Hippocampal formation (tissue), 2 donors: ENCODE measurements at places on chromosomes 6 and 20.

GRCh38 chr6:351867-352289 lies 39.7 kb upstream of the IRF4 start:
- DNase-seq = no peak

DNA sequence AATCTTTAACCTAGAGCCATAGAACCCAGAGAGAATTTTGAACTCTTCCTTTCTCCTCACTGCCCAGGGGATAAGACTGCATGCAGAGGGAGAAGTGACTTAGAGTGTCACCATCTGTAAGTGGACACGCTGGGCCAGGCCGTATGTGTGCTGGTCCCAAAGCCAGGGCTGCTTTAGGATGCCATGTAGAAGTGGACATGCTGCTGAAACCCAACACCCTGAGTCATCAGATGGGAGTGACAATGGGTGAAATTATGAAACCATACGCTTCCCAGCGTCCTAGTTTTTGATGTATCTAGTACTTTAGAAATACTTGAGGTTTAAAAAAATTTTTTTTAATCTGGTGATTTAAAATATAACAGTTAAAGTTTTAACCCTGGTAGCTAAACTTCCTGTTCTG lies 191.1 kb downstream of the FNDC1 start:
- no peak for DNase-seq

- DNase-seq = no peak
These were observed 695.5 kb upstream of the CHD6 start for GRCh38 chr20:42313704-42314103.

- DNase-seq = no peak
These were observed 179.8 kb downstream of the CLIC5 start for GRCh38 chr6:45835721-45836437.

DNA sequence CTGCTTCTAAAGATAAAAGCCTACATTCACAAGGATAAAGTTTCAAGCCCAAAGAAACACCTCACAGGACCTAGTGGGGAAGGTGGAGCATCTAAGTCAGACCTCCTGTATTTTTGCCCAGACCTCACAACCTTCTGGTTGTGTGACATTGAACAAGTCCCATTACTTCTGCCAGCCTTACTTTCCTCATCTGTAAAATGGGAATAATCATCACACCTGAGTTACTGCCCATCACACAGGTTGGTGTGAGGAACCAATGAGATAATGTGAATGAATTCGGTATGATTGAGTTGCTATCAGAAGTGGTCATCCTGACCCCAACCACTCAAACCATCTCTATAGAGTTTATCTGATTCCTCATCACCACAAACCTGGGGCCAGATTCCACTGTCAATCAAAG lies 11.1 kb upstream of the SLC22A23 start:
- DNase-seq = no peak

DNA sequence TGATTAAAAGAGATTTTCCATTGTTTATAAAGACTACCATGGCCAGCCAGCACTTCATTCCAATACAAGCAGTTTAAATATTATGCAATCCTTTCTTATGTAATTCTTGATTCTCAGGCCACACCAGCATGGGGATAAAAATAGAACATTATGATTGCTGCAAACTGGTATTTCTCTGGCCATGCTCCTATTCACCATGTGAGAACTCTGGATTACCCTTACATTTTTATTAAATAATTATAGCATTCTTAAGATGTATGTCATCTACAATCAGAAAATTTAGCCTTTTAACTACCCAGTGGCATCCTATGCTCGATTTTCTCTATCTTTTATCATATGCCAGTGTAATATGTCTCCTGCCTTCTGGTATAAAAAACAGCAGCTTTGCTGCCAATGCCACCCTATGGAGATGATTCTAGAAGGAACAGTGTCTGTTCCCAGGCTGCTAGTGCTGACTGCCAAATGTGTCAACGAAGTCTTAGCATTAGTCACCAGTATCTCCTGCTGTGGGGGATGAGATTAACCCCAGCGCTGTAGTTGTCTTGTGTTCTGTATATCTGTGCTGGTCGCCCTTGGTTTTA lies 501.4 kb downstream of the BCKDHB start:
- DNase-seq = no peak

DNA sequence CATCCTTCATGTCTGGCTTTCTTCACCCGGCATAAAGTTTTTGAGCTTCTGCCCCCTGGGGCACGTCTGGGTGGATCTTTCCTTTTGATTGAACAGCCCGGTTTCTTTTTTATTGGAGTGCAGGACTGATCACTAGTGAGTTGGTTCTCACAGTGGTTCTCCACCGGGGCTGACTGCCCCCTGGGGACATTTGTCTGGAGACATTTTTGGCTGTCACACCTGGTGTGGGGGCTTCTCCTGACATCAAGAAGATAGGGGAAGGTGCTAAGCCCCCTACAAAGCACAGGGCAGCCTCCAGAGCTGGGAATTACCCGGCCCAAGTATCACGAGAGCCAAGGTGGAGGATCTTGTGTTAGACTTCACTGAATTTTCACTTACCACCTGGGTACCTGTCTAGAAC lies 25.7 kb upstream of the IRF4 start:
- DNase-seq = no peak

DNA sequence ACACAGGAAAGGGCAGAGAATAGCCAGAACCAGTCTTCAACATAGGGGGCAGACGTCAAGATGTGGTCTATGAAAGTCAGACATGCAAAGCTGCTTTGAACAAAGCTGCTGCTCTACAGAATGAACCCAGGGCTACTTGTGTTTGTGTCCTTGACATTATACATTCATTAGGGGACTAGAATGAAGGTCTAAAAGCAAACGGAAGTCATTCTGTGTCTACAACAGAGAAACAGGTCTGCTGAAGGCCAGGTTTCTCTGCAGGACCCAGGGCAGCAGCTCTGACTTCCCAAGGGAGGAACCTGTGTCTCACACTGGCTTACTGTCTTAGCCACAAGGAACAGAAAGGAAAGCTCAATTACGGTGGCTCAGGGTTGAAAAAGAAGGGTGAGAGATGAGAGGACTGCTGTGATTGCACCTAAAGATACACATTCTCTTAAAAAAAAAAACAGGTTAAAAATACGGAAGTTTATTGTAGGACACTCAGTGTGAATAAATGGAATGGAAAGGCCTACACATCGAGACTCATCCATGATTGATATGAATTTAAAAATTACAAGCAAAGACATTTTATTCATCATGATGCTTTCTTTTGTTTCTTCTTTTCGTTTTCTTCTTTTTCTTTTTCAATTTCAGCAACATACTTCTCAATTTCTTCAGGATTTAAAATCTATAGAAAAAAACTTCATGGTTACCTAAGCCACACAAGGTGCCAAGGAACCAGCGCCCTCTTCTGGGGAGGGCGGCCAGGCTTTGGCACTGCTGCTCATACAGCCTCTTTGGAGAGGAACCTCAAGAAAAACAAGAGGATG lies 6.7 kb downstream of the PSMA7 start:
- DNase-seq = peak; percentile 27

DNA sequence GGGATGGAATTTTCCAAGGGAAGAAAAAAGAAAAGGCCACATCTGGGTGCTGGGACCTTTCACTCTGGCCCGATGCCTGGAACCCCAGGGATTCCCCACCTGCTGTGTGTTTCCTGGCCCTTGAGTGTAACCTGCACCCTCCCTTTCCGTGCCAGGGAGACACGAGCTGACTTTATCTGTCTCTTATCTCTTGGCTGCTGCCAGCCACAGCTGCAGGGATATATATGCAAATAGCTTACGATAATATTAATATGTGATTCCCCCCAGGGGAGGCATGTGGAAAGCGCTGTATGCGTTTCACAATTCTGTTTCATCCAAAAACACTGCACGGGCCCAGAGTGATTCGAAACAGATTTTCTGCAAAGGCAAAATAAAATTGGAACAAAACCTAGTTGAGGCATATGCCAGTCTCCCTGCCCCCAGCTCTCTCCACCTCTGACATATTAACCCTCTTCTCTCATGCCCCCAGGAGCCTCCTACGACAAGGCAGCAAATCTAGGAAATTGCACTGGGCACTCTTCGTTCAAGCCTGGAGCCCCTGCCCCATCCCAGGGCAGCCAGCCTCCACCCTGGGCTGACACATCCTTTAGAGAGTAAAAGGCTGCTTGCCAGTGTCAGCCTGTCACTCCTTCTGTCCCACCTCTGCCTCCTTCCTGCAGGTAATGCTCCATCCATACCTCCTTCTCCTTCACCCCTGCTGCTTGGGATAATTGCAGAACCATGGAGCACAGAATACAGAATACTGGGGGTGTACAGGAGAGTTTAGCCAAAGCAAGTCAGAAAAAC lies 1.3 kb downstream of the RIPOR3 start:
- no peak for DNase-seq

GRCh38 chr6:137904822-137905617 lies 38.0 kb downstream of the TNFAIP3 start:
- no peak for DNase-seq

DNA sequence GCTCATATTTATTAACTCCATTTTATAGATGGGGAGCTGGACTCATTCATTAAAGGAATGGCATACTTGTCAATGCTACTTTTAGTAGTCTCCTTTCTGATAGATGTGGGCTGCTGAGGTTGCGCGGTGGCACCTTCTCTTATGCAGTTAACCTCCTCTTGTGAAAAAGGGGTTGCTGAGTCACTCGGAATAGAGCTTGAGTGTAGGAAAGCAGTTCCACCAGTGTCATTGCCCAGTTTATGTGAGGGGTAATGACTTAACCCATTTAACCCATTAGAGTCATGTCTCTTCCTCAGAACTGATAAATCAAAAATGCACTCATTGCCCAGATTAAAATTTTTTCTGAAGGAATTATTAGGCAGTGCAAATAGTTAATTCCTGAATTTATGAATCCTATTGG lies 6.3 kb downstream of the MAPK14 start:
- no peak for DNase-seq

DNA sequence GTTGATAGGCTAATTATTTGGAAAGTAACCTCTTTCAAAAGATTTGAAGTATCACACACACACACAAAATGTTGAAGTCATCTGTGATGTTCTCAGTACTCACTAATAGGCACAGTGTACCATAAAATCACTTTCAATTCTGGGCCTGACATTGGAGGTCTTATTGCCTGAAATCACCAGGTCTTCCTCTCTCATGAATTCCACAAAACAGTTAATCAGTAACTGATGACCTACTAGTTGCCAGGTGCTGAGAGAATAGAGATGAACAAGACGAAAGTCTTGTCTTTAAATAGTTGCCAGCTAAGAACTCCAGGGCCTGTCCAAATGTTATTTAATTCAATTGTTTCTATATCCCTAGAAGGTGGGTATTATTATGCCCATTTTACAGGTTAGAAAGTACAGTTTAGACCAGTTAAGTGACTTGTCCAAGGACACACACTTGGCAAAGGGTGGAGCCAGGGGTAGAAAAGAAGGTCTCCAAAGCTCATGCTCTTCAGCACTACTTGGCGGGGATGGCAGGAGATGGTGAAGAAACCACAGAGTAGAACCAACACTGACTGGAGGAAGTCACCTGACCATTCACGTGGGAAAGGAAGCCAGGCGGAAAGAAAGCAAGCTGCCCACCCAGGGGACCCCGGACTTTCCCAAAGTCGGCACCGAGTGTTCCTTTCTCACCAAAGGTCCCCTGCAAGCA lies 116.4 kb downstream of the KIF6 start:
- no peak for DNase-seq

DNA sequence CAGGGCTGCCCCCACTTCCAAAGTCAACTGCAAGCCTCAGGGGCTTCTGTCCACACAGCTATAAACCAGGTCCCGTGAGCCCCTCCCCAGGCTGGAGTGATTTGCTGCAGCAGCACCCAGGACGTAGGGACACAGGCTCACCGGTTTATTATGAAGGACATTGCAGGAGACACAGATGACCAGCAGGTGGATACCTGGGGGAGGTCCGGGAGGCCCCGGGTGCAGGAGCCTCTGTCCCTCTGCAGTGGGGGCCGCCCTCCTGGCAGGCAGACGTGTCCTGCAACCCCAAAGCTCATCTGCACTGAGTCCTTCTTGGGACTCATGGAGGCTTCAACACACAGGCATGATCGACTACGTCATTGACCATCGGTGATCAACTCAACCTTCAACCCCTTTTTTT lies 14.5 kb upstream of the NTSR1 start:
- DNase-seq = no peak

DNA sequence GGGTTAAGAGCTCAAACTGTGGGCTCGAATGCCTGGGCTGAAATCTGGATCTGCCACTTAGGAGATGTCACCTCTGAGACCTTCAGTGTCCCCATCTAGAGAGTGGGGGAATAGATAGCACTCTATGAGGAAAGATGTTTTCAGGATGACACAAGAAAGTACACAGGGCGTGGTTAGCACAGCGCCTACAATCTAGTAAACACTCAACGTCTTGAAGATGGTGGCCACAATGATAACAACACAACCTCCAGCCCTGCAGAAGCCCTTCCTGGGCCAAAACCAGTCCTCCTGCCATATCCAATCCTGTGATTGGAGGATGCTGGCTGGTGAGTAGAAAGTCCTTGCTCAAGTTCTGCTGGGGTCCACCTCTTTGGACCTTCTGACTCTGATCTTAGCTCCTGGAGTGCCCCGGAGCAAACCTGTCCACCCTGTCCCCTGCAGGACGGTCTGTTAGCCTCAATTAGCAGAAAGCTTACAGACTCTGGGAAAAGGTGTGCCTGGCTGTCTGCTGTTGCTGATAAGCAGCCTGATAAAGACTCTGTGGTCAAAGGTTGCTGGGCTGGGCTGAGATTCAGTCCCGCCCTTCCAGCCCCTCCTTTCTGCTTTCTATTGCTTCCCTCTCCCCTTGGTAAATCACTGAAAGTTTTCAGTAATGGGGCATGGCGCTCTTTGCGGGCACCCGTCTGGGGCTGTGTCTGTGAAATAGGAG lies 8.2 kb downstream of the EDN3 start:
- no peak for DNase-seq

DNA sequence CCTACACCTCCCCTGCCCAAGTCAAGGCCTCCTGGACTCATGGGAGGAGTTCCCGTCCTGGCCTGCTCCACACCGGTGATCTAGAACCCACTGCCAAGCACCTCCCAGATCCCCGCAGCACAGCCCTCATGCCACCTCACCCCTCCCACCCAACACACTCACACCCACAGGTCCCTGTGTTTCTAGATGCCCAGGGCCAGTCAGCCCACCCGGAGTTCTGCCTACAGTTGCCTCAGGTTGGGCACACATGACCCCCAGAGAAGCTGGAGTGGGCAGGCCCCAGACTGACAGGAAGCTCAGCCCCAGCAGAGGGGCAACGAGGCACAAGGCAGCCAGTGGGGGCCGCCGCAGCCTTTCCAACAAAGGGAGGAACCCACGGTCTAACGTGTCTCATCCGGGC lies 29.6 kb downstream of the RRBP1 start:
- DNase-seq = no peak

DNA sequence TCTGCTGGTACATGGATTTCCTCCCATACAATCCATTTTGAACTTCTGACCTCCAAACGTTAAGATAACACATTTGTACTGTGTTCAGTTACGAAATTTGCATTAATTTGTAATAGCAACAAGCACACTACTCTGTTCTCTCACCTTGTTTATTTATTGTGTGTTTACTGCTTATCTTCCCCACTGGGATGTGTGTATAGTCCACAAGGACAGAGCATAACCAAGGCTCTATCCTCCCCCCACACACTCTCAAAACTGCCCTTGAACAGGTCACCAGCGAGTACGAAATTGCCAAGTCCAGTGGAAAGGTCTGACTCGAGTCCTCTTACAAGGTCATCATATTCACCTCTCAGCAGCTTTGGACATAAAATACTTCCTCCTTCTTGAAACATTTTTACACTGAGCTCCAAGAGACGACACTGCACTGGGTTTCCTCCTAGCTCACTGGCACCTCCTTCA lies 18.6 kb downstream of the ADTRP start:
- DNase-seq = no peak

- no peak for DNase-seq
These were observed 16.8 kb upstream of the NAA20 start for GRCh38 chr20:20000211-20000968.

- DNase-seq = no peak
These were observed 168.8 kb upstream of the GRIK2 start for GRCh38 chr6:101224751-101225150.

- DNase-seq = no peak
These were observed 55.1 kb downstream of the ADNP start for GRCh38 chr20:50876063-50876685.
